ENCODE measurements at places on chromosomes 12 and 14. TPM values are rescaled to one million over a fixed set of nuclear protein-coding genes. Genes with fewer than 3 reads are reported as not detected.

OR6C75 gene
- total RNA-seq = not detected

- H3K4me1 ChIP-seq = no peaks in the 10 kb centered on the region
- no peaks in the 10 kb centered on the region for H3K36me3 ChIP-seq
- H3K4me3 ChIP-seq = no peak overlapping the region
- H3K27ac ChIP-seq = no peak overlapping the region
- DNase-seq = no peak
- H3K27me3 ChIP-seq = no peaks in the 10 kb centered on the region
These were observed 54.4 kb downstream of the RASSF9 start for GRCh38 chr12:85781766-85782165.

CHGA gene
- not detected for total RNA-seq

DNA sequence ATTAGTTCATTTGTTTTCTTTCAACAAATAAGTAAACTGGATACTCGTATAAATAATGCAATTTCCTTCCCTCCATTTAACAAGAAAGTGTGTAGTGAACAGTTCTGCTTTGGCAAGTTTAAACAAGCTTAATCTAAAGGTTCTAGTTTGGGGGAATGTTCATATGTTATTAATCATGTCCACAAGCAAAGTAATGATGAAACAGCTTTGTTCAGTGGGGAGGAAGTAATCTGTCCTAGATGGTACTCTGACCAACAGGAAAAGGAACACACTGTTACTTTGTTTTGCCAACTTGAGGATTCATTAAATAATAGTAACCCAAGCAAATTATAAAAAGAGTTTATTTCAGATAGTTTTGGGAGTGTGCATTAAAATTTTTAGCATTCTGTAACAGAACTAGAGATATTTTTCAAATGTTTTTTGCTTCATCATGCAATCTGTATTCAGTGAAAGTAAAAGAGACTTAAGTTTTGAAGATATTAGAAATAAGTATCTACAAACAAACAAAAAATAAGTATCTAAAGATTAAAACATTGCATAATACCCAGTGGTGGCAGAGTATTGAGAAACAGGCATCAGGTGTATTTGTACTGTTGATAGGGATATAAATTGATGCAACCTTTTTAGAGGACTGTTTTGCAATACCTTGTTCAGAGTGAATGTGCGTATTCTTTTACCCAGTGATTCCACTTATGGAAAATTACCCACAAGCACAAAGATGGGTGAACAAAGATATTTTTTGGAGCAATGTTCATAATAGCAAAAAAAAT, 61.1 kb downstream of the RAB35 start:
- no peak for DNase-seq
- no peaks in the 10 kb centered on the region for H3K36me3 ChIP-seq
- H3K4me3 ChIP-seq = no peak overlapping the region
- H3K27me3 ChIP-seq = no peaks in the 10 kb centered on the region

DEGS2 gene
- not detected for total RNA-seq

- no peaks in the 10 kb centered on the region for H3K36me3 ChIP-seq
- H3K27me3 ChIP-seq = no peaks in the 10 kb centered on the region
- no peak overlapping the region for H3K4me3 ChIP-seq
- no peak for DNase-seq
These were observed 32.4 kb downstream of the FLVCR2 start for GRCh38 chr14:75610834-75611233.

DNA sequence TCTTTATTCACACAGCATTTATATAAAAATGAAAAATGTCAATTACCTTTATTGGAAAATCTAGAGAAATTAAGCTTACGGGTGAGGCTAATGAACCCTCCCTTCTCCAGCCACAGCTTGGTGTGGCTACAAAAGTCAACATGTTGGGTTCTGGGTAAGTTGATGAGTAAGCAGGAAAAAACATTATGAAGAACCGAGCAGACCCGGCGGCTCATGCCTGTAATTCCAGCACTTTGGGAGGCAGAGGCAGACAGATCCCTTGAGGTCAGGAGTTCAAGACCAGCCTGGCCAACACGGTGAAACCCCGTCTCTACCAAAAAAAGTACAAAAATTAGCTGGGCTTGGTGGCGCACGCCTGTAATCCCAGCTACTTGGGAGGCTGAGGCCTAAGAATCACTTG, 10.9 kb downstream of the NAA25 start:
- no peak overlapping the region for H3K27ac ChIP-seq
- no peak overlapping the region for H3K4me3 ChIP-seq
- DNase-seq = no peak
- peaks cover 27% of the 10 kb centered on the region for H3K36me3 ChIP-seq

- H3K27me3 ChIP-seq = no peaks in the 10 kb centered on the region
- H3K27ac ChIP-seq = no peak overlapping the region
- no peaks in the 10 kb centered on the region for H3K36me3 ChIP-seq
- peak overlapping the region; percentile 90 for H3K4me3 ChIP-seq
- no peak for DNase-seq
- no peaks in the 10 kb centered on the region for H3K4me1 ChIP-seq
These were observed 2.0 kb downstream of the PELI2 start for GRCh38 chr14:56120091-56120691.

DNA sequence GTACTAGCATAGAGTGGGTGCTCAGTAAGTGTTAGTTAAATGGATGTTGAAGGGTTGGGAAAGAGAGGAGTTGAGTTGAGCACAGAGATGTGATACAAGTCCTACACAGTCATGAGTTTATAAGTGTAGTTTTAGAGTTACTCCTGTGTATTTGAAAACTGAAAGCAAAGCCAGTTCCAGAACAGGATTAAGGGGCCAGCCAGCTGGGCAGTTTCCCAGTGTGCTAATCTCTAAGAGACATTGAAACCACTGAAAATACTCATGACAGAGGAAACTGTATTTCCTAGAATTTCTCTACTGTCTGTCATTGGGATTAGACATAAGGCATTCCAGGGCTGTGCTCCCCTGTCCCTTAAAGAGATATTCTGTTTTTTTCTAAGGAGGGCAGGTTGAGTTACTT, 101.0 kb downstream of the DERA start:
- no peaks in the 10 kb centered on the region for H3K27me3 ChIP-seq
- peak; percentile 44 for DNase-seq
- H3K27ac ChIP-seq = peak overlapping the region; percentile 21
- no peak overlapping the region for H3K4me3 ChIP-seq
- no peaks in the 10 kb centered on the region for H3K36me3 ChIP-seq
- no peaks in the 10 kb centered on the region for H3K4me1 ChIP-seq

RBP5 gene
- not detected for total RNA-seq

DNA sequence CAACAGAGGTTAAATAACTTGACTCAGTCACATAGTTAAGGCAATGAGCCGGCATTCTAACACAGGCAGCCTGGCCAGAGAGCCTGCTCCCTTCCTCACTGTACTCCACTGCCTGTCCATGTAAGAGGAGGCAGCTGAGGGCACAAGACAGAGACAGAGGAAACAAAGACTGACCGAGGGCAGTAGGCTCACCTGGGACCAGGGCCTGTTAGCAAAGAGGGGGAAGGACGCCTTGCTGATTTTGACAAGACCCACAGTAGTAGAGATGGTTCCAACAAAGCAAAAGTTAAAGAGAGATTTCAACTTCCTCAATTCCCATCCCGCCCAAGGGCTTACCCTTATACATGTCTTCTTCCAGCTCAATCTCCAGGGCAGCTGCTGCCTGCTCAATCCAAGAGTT, 26.5 kb downstream of the OTUB2 start:
- H3K4me1 ChIP-seq = no peaks in the 10 kb centered on the region
- H3K36me3 ChIP-seq = peaks cover 93% of the 10 kb centered on the region
- no peaks in the 10 kb centered on the region for H3K27me3 ChIP-seq
- no peak overlapping the region for H3K4me3 ChIP-seq
- DNase-seq = no peak

- H3K27ac ChIP-seq = peak overlapping the region; percentile 29
- peaks cover 8% of the 10 kb centered on the region for H3K36me3 ChIP-seq
- H3K27me3 ChIP-seq = no peaks in the 10 kb centered on the region
- no peak overlapping the region for H3K4me3 ChIP-seq
- peaks cover 43% of the 10 kb centered on the region for H3K4me1 ChIP-seq
These were observed 4.3 kb downstream of the TMEM106C start for GRCh38 chr12:47967461-47968321.

ASB8 gene
- 89.7 TPM for total RNA-seq

TRAF3 gene
- 12.9 TPM for total RNA-seq

DNA sequence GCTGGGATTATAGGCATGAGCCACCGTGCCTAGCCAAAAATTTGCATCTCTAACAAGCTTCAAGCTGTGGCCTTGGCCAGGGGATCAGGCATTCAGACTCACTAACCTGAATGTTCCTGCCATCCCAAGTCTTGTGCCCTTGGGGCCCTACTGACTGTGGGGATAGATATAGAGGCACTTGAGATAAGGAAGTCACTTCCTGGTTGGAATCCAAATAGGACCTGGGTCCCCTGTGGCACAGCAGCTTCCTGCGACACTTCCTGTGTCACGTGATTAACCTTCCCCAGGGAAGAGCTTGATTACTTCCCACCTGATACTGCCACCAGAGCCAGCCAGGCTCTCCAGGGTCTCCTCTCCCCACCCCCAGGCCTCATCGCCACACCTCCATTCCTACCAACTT, 128.2 kb downstream of the BCL11B start:
- no peak for DNase-seq
- H3K27me3 ChIP-seq = no peaks in the 10 kb centered on the region
- no peaks in the 10 kb centered on the region for H3K4me1 ChIP-seq
- H3K27ac ChIP-seq = no peak overlapping the region

GRCh38 chr14:31785574-31785973, 224.4 kb downstream of the NUBPL start:
- no peaks in the 10 kb centered on the region for H3K36me3 ChIP-seq
- H3K4me3 ChIP-seq = no peak overlapping the region
- no peak for DNase-seq
- H3K27me3 ChIP-seq = no peaks in the 10 kb centered on the region

DNA sequence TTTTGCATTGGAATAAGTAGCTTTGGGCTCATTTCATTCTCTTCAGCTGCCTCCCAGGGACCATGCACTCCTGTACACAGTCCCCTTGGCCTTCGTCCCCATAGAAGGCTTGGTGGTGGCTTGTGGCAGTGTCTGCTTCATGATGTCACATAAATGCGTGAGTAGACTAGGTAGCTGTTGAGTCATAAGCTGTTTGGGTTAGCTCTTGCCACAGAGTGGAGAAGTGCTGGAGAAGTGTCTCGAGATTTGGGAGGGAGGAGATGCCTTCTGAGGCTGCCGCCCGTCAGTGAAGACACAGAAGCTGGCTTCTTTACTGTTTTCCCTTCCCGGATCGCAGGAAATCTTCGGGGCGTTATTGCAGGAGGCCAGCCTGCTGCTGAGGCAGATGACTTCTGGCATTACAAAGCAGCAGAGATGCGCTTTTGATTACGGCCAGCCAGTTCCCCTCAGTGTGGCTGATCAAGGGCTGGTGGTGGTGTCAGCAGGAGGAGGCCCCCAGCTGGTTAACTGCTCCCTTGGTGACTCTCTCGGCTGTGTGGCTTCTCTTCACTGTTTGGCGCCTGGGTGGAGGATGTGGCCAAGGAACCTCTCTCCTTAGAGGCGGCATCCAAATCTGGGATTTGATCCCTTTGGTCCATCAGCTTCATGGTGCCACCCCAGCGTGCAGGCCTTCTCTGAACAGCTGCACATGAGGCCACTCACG, 67.6 kb downstream of the AACS start:
- H3K27ac ChIP-seq = no peak overlapping the region
- peaks cover 10% of the 10 kb centered on the region for H3K4me1 ChIP-seq

DNA sequence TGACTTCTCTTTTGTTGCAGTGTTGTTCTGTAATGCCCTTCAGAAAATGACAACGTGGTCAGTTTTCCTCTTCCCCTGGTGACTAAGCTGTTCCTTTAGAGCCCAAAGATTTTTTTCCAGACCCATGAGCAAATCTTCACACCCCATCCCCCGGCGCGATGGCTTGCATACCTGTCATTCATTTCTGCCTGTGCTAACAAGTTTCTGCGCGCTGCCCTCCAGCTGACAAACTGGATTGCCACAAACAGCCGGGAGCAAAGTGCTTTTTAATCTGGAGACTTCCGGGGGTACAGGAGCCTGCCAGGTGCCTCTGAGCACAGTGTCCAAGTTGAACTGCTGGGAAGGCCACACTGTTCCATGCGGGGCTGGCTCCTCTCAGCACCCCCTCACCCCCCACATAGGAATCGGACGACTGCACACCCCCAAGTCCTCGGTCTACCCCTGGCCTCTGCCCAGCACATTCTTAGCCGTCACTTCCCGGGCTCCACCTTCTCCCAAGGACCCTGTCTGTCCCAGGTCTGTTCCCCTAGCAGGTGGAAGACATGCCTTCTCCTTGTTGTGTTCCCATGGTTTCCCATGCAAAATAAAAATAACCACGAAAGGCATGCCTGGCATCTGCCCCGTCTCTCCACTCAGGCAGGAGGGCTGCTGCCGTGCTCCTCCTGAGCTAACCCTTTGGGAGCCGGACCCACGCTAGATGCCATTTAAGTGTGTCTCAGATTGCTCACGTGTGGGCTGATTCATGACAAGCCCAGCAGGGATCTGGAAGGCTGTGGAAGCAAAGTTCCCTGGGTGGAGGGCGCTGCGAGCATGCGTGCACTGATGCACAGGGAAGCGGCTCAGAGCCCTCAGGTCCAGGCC, 14.1 kb downstream of the RILPL1 start:
- peak overlapping the region; percentile 76 for H3K27ac ChIP-seq
- peaks cover 83% of the 10 kb centered on the region for H3K36me3 ChIP-seq
- no peak overlapping the region for H3K4me3 ChIP-seq

SLC25A21 gene
- 1.6 TPM for total RNA-seq

DNA sequence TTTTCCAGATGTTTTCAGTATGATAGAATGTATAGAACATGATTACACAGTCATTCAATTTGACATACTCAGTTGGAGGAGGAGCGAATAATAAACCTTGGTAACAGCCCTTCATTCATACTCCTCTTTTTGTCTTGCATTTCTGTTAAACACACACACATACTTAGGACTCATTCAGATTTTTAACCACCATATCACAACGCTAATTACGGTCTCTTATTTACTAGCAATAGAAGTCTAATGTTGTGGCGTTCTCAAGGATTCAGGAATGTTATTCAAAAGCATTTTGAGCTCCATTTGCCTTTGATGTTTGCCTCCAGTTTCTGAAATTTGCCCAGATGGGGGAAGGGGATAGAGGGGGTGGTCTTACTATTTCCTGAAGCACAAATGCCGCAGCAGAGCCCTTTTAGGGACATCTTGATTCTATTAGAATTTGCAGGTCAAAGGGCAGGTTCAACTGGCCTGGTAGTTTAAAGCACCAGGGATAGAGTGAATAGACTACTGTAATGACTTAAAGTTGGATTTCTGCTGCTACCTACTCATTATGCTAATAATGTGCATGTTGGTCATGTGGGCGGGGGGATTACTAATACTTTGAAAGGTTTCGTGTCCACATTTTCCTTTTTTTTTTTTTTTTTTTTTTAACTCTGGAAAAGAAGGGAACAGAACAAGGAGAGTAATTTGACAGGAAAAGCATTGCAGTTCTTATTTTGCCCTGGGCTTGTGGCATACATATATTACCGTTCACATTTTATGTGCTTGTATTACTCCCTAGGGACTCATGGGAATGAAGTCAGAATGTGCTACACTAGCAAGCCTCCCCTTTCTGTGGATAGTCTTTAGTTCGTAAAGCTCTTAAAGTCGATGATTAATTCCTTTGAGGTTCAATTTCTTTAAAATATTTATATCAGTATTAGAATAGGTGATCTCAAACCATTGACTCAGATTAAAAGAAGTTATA, 226.8 kb downstream of the FBXL14 start:
- H3K36me3 ChIP-seq = no peaks in the 10 kb centered on the region
- H3K27me3 ChIP-seq = no peaks in the 10 kb centered on the region
- DNase-seq = no peak

All from heart left ventricle (tissue), 16 donors.